Esophagus squamous epithelium (tissue), 5 donors: ENCODE measurements at places on chromosomes 13 and 19.

DNA sequence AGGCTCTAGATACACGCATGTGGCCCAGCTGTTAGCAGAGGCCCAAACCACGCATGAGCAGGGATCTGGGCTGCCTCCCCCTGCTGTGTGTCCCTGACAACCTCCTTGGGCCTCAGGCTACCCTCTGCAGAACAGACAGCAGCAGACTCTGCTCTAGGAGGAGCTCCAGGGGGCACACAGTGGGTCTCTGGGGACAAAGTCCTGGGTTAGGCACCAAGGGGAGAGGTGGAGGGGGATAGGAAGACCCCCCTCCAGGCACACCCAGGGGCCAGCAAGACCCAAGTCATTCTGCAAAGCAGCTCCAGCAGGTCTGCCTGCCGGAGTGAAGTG lies 8.0 kb downstream of the TINCR start:
- no peak for DNase-seq

GRCh38 chr13:26531742-26532141 lies 25.7 kb upstream of the WASF3 start:
- no peak for DNase-seq

GRCh38 chr19:12015015-12015752 lies 20.3 kb downstream of the ZNF433 start:
- no peak for DNase-seq

- no peak for DNase-seq
Measured at GRCh38 chr19:45767410-45767880, 1.6 kb downstream of the SIX5 start.
